ENCODE measurements at places on chromosomes 7 and 10. TPM values are rescaled to one million over a fixed set of nuclear protein-coding genes. Genes with fewer than 3 reads are reported as not detected.

ATP6V1F gene
- 86.4 TPM for total RNA-seq

SPDYE11 gene
- total RNA-seq = not detected

GAD2 gene
- 27.2 TPM for total RNA-seq

SLC4A2 gene
- total RNA-seq = 10.6 TPM

CACNA2D1 gene
- total RNA-seq = 275 TPM

CNPY1 gene
- total RNA-seq = not detected

MYO1G gene
- 0.63 TPM for total RNA-seq

DDC gene
- not detected for total RNA-seq

ENTPD1 gene
- total RNA-seq = 8.8 TPM

TAS2R60 gene
- not detected for total RNA-seq

CLRN3 gene
- total RNA-seq = not detected

ASB13 gene
- 19.1 TPM for total RNA-seq

AOC1 gene
- not detected for total RNA-seq

TNS3 gene
- 12.5 TPM for total RNA-seq

Data from parietal lobe (tissue), 2 donors.